Esophagus squamous epithelium (tissue), 5 donors: ENCODE measurements at places on chromosomes 6 and 20.

DNA sequence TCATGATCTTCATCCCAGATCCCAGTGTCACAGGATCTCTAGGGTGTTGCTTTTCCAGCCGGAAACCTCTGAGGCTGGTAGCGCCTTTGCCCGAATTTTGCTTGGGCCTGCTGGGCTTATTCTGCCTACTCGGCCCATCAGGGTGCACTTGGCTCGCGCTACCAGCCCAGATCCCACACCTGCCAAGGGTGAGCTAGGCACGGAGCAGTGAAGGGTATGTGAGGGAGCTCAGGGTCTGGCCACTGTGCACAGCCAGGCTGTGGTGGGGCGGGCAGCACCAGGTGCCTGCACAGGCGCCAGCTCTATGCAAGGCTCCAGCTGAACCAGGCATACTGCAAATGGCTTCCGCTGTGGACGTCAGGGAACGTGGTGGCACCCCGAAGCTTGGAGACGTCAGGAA lies 693.4 kb upstream of the FLRT3 start:
- no peak for DNase-seq

DNA sequence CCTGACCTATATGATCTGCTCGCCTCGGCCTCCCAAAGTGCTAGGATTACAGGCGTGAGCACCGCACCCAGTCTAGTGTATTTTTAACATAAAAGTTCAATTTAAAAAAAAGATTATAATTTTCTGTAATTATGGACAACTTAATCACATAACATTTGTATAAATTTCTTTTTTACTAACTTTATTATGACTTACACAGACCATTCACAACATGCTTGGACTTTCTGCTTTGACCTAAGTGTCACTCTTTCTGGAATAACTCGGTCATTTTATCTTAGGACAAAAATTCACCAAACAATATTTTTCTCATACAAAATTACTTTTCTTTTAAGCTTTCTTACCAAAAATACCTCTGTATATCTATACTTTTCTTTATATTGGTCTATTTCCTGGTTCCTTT lies 15.4 kb upstream of the IL22RA2 start:
- no peak for DNase-seq

- DNase-seq, result no peak
These were observed 107.9 kb downstream of the DACT2 start for GRCh38 chr6:168211681-168212080.

GRCh38 chr20:19099596-19100545 lies 112.6 kb upstream of the SLC24A3 start:
- DNase-seq, result no peak

- DNase-seq, result no peak
These were observed 54.0 kb downstream of the IL20RA start for GRCh38 chr6:136990754-136991153.

DNA sequence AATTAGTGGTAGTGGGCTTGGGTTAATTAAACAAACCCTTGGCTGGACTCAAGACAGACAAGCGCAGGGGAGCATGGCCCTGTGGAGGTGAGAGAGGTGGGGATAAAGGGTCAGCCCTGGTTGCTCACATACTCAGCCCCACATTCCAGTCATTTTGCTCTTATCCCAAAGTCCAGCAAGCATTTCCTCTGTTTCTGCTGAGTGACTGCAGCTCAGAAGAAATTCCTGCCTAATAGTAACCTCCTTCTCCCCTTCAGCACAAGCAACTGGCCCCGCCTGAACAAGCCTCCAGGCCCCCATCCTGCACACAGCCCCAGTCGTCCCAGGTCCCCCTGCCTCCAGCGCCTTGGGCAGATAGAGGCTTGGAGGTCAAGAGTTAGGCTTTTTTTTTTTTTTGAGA lies 3.6 kb upstream of the TFEB start:
- no peak for DNase-seq

DNA sequence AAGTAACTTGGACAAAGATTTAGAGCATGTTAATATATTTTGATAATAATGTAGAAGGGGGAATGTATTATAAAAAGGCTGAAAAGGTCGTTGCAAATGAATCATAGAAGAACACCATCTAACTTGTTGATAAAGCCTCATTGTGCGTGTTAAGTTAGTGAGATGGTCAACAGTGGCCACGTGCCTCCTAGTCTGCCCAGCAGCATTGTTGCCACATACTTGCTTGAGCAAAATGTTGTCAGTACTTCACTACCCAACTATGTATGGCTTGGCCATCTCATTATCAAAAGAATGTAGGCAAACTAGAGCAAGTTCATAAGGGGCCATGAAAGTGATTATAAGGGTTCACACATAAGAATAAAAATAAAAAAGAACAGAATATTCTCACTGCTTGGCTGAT lies 84.6 kb downstream of the PHACTR1 start:
- DNase-seq, result no peak

DNA sequence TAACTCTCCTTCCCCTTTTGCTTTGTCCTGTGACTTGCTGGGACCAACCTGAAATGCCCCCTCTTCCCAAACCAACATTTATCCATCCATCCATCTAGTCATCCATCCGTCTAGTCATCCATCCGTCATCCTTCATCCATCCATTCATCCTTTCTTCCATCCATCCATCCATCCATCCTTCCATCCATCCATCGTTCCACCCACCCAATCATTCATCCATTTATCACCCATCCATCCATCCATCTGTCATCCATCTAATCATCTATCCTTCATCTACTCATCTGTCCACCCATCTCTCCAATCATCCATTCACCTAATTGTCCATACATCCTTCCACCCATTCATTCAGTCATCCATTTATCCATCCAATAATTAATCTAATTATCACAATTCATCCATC lies 92.7 kb downstream of the EDN3 start:
- no peak for DNase-seq

GRCh38 chr6:151448623-151449022 lies 3.3 kb downstream of the RMND1 start:
- DNase-seq, result no peak

DNA sequence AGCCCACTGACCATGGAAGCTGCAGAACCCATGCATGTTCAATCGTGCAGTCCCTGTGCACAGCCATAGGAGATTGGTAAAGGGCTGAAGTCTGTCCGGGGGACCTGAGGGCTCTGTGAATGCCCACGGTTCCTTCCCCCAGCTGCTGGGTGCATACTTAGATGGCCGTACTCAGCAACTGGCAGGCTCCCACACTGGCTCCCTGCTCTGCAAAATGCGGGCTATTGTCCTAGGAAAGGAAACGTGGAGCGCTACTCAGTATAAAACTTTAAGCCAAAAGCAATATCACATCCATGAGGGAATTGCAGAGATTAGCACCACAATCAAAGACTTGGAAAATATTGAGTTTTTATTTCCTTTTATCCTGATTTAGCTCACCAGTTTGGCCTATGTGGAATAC lies 202.0 kb downstream of the WDR27 start:
- DNase-seq, result no peak

GRCh38 chr6:12516070-12516469 lies 200.5 kb upstream of the PHACTR1 start:
- no peak for DNase-seq

GRCh38 chr6:84766118-84766798 lies 1.9 kb upstream of the TBX18 start:
- DNase-seq, result no peak

DNA sequence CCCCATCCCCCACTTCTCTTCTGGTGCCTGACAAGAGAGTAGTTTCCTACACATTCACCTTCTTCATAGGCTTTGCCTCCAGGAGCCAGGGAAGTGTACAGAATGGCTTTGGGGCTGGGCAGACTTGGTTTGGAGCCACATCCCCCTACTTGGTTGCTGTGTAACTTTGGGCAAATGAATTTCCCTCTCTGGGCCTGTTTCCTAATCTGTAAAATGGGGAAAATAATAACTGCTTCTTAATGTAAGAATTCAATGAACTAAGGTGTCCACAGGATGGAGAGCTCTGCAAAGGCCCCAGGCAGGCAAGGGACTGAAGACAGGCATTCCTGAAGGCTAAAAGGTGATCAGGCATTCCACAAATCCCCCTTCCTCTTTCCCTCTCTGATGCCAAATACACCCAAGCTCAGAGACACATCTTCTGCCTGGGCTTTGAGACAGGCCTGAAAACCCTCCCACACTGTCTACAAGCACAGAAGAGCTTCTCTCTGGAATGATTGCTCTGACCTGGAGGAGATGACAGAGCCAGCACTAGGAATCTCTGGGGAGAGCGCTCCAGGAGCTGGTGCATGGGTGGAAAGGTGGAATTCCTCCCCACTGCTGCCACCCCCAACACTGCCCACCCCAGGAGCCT lies 6.9 kb upstream of the C20orf203 start:
- DNase-seq, result no peak

DNA sequence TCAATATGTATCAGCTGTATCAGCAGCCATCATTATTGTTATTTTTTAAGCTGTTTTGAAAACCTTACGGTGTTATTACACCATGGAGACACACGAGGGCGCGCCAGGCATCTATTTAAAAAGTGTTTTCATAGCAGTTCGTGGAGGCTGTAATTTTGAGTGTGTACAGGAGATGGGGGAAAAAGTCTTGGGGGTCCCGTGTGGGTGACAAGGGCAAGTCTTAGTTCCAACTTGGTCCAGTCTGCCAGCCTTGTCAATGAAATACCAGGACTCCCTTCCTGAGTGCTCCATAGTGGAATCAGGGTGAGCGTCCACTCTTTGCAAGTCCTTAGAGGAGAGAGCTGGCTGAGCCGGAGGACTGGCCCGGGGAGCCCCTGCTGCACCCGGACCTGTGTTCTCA lies 43.3 kb downstream of the SLC2A10 start:
- no peak for DNase-seq

DNA sequence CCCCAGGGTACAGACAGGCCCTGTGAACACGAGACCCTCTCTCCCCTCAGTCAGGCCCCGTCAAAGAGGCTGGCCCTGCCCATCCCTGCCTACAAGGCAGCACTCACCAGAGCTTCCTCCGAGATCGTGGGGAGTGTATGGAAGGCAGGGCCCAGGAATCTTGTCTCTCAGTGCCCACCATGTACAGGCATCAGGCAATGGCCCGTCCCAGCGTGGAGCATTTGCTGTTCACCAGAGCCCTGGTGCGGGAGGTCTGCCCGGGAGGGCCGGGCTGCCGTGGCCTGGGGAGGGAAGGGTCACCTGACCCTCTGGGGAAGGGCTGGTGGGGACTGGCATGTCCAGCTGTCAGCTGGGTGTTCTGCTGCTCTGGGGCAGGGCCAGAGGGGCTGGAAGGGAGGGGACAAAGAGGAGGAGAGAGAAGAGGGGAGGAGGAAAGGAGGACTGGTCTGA lies at the start of gene IP6K3:
Gene IP6K3, minus strand, starts transcription at position 255 of the 450 bp plus-strand sequence. CDS start 11,429 bp downstream, outside the sequence.
- DNase-seq, result no peak

GRCh38 chr6:54020334-54020733 lies 90.9 kb upstream of the MLIP start:
- no peak for DNase-seq

DNA sequence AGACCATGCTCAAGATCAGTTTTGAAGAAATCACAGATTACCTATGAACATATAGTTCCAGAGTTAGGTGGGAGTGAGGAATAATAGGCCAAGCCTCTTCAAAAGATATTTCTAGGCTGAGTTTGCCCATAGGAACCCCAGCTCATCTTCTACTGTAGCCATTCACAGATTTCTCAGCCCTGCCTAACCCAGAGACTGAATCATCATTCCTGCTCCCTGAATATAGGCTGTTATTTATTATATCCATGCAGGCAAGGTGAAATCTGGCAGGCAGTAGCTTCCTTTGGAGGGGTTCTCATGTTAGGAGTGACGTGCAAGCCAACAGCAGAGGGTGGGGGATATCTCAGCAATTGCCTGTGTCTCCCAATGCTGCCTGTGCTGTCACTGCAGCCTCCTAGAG lies 25.6 kb upstream of the ADGRF4 start:
- DNase-seq, result no peak

- DNase-seq, result no peak
These were observed 12.4 kb downstream of the SERINC1 start for GRCh38 chr6:122459240-122459639.

- DNase-seq, result no peak
These were observed 40.6 kb downstream of the NDUFAF5 start for GRCh38 chr20:13825465-13825864.

- DNase-seq, result no peak
These were observed 210.6 kb upstream of the CDYL start for GRCh38 chr6:4565301-4566250.

GRCh38 chr6:20716865-20717264 lies 182.6 kb downstream of the CDKAL1 start:
- DNase-seq, result no peak

GRCh38 chr6:29994826-29995225 lies 52.5 kb downstream of the HLA-A start:
- DNase-seq, result no peak

DNA sequence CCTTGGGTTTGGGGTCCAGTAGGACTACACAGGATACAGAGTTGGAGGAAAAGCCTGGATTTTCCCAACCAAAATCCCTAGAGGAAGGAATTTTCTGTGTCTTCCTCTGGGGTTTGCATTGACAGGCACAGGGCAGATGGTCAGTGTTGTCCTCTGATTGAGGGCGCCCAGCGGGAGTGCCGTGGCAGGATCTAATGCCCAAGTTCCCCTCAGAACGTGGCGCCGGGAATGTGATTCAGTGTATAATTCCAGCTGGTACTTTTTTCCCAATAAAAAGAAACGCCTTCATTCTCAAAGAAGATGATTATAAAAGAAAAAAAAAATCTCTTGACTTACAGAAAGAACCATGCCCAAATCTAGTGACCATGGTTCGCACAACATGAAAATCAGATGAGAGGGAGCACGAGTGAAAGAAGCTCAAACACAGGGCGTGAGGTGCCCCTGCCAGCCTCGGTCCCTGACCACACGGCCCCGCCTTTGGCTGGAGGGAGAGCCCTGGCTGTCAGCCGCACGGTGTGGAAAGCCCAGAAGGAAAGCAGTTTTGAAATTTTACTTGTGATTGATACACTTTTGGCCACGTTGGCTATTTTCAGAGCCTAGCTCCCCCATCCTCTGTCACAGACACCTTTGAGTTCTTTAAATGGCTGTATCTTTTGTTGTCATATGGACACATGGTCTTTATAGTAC lies 31.6 kb downstream of the VEGFA start:
- no peak for DNase-seq

- no peak for DNase-seq
These were observed 25.8 kb upstream of the FABP7 start for GRCh38 chr6:122753688-122754056.

DNA sequence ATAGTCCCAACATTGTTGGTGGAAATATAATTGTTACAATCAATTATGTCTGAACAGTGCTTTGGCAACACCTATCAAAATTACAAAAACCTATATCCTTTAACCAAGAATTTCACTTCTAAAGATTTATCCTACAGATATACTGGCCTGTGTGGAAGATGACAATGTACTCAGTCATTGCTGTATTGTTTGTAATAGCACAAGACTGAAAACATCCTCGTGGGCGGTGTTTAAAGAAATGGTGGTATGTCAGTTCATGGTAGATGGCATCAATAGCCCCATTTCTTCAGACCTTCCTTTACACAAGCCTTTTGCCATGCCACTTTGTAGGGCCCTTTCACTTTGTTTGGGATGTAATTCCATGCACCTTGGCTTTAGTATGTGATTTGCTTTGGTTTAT lies 9.8 kb upstream of the TPBG start:
- DNase-seq, result no peak
